ENCODE measurements at places on chromosomes 3 and 15. TPM values are rescaled to one million over a fixed set of nuclear protein-coding genes. Genes with fewer than 3 reads are reported as not detected.

DNA sequence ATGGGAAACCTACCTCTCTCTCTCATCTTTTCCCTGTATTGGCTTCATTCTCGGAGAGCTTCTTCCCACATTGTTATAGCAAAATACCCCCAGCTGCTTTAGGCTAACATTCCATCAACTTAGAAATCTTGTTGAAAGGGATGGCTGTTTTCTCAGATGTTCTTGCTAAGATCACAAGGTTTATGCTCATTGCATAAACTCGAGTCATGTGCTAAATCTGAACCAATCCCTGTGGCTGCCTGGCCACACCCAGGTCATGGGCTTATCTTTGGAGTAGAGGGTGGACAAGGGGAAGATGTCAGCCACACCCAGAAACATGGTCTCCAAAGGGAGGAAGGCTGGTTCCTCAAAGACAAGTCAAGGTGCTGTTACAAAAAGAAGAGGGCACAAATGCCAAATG is 150.6 kb upstream of the UMPS start:
- no peak for DNase-seq
- no peaks in the 10 kb centered on the region for H3K4me1 ChIP-seq
- no peaks in the 10 kb centered on the region for H3K36me3 ChIP-seq
- no peak overlapping the region for H3K27ac ChIP-seq
- H3K4me3 ChIP-seq = no peak overlapping the region
- H3K27me3 ChIP-seq = no peaks in the 10 kb centered on the region

DNA sequence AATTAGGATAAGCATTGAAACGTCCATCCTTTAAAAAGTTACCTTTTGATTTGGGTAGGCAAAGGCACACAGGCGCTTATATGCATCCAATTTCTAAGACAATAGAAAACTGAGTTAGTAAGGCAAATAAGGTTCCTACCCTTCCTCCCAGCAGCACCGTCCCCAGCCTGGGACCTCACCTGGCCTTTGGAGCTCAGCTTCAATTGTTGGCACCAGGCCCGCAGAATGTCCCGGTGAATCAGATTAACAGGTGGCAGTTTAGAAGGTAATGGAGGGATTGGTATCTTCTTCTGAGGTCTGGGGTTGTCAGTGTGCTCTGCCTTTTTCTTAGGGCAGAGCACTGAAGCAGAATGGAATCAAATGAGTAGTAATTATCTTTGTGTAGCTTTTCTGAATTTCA is 5.7 kb downstream of the DPPA4 start:
- no peak overlapping the region for H3K27ac ChIP-seq
- H3K4me3 ChIP-seq = no peak overlapping the region
- no peaks in the 10 kb centered on the region for H3K36me3 ChIP-seq
- no peaks in the 10 kb centered on the region for H3K27me3 ChIP-seq

- no peak for DNase-seq
- H3K4me1 ChIP-seq = no peaks in the 10 kb centered on the region
- H3K36me3 ChIP-seq = peaks cover 50% of the 10 kb centered on the region
- H3K27ac ChIP-seq = no peak overlapping the region
- H3K27me3 ChIP-seq = no peaks in the 10 kb centered on the region
- H3K4me3 ChIP-seq = no peak overlapping the region
Observed at GRCh38 chr3:45964139-45964538, 20.9 kb downstream of the CXCR6 start.

- no peaks in the 10 kb centered on the region for H3K36me3 ChIP-seq
- H3K27ac ChIP-seq = no peak overlapping the region
- H3K27me3 ChIP-seq = no peaks in the 10 kb centered on the region
- DNase-seq = no peak
- no peak overlapping the region for H3K4me3 ChIP-seq
- no peaks in the 10 kb centered on the region for H3K4me1 ChIP-seq
Observed at GRCh38 chr15:80605591-80606150, 89.4 kb upstream of the ABHD17C start.

RPL39L gene
- 5.7 TPM for total RNA-seq

SLC6A1 gene
- 2.1 TPM for total RNA-seq

GUCA1C gene
- total RNA-seq = not detected

ACKR2 gene
- total RNA-seq = 8.9 TPM

All from kidney (tissue), 22 donors.